Umbilical cord (tissue), 2 donors: ENCODE measurements at places on chromosomes 3 and 15. TPM values are rescaled to one million over a fixed set of nuclear protein-coding genes. Genes with fewer than 3 reads are reported as not detected.

DNA sequence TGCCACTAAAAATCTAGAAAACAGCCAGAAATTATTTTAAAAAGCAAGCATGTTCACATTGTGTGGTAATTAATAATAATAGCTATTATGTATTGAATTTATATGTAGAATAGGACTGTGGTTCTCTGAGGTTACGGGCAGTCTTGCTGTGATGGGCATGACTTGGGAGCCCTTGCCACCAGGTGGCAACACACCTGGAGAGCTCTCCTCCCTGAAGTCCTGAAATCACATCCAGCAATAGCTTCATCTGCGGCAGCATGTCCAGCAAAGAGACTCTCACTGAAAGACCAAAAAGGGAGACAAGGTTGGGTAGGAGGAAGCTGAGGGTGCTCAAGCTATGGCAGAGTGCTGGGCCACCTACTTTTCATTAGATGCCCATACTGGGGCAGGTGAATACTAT, 206.8 kb upstream of the IL12A start:
- DNase-seq: no peak

The CDCP1 gene
- total RNA-seq: 0.72 TPM

GRCh38 chr3:101819649-101820206, 29.6 kb upstream of the NFKBIZ start:
- no peak for DNase-seq

GRCh38 chr3:23840521-23840920, 34.8 kb downstream of the UBE2E1 start:
- peak; percentile 42 for DNase-seq

DNA sequence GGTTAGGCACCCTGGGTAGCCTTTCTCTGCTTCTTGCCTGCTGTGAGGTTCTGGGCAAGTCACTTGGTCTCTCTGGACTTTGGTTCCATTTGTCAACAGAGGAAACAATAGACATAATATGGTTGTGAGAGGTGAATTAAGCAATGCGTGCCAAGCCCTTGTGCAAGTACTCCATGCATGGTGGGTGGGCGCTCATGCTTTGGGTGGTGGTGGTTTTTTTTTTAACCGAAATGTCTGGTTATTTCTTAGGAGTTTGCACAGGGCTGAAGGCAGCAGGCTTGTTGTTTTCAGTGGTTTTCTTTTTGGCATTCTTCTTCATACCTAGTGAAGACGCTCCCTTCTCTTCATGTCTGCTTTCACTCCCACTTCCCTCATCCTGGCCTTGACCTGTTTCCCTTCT, 84.2 kb upstream of the LRTM1 start:
- no peak for DNase-seq

- no peak for DNase-seq
Measured at GRCh38 chr3:166993015-166993630, 387.0 kb downstream of the ZBBX start.

The UCN2 gene
- 1.9 TPM for total RNA-seq
